ENCODE measurements at places on chromosomes 16 and 17.

DNA sequence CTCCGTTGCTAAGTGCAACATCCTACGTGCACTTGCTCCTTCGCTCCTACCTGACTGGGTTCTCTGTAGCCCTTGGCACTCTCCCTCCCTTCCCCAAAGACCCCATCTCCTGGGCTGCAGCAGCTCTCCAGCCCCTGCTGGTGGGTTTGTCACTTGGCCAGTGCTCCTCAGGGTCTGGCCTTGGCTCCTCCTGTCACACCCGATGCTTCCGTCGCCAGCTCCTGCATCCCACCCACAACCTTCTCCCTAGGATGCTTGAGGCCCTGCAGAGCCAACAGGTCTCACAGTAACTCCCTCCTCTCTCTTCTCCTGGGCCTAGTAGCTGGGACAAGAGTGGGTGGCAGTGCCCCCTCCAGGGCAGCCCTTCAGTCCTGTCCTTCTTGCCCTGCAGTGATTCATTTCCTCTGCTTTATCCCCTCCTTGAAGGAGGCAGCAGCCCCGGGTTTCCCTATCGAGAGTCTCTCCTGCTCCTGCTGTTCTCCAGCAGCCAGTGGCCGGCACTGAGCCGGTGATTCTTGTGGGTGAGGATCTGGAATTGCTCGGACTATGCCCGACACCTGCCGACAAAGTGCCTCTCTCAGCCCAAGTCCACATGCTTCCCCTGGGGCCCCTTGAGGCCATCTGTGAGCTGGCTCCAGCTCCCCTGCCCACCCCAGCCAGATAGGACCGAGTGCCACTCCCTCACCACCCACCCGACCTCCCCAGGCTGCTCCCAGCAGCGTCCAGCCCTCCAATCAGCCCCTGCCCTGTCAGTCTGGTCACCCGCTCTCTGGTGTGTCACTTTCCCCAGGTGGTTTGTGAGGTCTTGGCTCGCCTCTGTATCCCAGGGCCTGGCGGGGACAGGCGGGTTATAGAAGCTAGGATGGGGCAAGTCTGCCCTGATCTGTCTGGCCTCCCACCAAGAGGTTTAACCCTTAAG lies 3.8 kb downstream of the LITAFD start:
- no peak for DNase-seq

GRCh38 chr16:79601931-79602627 lies 1.5 kb upstream of the MAF start:
- peak; percentile 78 for DNase-seq

- DNase-seq = no peak
Observed at GRCh38 chr17:10318535-10318934, 54.3 kb downstream of the MYH13 start.

DNA sequence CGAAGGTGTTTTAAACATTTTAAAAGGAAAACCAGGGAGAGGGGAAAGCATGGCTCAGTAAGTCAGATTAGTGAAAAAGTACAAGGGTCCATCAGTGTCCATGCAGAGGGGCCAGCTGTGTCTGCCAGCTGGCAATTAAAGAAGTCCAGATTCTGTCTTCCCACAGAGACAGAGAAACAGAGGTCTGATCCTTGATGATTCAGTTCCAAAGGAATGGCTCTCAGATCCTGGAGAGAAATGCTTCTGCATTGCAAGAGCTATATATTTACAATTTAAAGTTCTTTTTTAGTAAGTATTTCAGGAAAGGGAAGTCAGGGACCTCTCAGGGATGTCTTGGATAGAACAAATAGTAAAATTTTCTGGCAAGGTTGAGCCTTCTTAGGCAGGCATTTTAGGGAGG lies 56.2 kb downstream of the HSD17B2 start:
- DNase-seq = no peak

- no peak for DNase-seq
Observed at GRCh38 chr16:89596957-89597649, 16.3 kb upstream of the DPEP1 start.

GRCh38 chr17:44112284-44113280 lies 10.9 kb downstream of the HDAC5 start:
- DNase-seq = no peak

GRCh38 chr17:42989141-42989540 lies 8.8 kb downstream of the RUNDC1 start:
- no peak for DNase-seq

DNA sequence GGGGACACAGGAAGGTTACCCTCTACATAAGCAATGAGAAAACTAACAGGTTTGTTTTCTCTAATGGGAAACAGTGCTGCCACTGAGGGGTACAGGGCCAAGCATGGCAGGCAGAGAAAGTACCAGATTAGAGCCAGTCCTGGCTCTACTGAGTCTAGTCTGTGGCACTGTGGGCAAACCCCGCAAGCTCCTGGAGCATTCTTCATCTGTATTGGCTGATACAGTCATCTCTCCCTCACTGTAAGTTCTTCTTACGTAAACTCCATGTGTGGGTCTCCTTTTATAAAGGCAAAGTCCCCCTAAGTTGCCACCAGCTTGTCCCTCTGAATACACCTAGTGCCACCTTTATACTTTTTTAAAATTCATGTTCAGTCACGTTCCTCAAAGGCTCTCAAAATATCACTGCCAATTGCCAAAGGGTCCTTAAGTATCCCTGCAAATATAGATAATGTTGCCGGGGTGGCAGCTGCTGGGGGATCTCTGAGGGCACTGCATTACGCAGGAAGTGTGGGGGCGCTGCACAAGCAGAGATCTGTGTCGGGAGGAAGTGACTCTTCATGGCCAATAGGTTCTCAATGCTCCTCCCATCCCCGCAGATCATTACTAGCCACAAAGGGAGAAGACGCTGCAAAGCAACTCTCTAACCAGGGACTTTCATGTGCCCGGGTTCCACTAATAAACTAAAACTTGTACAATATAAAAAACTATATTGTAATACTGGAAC lies 18.8 kb downstream of the XPO6 start:
- DNase-seq = peak; percentile 66

DNA sequence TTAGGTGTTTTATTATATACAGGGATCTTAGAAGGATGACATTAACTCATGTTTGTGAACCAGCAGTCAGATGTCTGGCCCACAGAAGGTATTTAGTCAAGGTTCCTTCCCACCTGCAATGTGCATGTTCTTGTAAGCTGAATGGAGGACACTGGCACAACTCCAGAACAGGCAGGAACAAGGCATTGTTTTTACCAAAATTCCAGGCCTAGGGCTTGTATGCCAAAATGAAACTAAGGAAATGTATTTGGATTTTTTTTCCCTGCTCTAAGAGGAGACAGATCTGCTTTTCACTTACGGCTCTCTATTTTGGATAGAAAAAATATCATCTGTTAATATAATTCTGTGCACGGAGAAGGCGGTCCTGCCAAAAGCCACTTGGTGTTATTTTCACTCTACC lies 312.5 kb downstream of the GRIN2A start:
- DNase-seq = no peak

DNA sequence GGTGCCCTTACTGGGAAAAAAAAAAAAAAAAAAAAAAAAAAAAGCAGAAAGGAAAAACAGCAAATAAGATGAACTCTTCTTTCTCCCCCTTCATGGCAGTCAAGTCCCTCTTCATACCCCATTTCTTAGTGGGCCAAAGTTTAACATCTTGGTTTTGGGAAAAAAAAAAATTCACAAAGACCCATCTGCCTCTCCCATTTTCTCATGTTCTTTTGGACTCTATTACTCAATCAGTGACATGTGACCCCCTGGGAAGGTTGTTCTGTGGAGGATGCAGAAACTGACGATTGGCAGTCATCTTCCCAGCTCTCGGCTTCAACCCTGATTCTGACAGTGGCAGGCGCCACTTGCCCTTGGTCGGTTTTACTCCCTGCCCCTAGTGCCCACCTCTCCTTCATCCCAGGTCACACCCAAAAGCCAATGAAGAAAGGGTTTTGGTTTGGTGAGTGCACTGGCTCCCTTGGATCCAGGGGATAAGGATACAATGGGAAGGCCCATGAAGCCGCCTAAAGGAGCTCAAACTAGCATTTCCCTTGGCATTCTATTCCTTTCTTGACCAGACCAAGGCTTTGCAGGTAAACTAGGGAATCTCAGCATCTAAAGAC lies 60.7 kb upstream of the TBX2 start:
- no peak for DNase-seq

- no peak for DNase-seq
Observed at GRCh38 chr17:10105513-10106001, 92.8 kb downstream of the GAS7 start.

DNA sequence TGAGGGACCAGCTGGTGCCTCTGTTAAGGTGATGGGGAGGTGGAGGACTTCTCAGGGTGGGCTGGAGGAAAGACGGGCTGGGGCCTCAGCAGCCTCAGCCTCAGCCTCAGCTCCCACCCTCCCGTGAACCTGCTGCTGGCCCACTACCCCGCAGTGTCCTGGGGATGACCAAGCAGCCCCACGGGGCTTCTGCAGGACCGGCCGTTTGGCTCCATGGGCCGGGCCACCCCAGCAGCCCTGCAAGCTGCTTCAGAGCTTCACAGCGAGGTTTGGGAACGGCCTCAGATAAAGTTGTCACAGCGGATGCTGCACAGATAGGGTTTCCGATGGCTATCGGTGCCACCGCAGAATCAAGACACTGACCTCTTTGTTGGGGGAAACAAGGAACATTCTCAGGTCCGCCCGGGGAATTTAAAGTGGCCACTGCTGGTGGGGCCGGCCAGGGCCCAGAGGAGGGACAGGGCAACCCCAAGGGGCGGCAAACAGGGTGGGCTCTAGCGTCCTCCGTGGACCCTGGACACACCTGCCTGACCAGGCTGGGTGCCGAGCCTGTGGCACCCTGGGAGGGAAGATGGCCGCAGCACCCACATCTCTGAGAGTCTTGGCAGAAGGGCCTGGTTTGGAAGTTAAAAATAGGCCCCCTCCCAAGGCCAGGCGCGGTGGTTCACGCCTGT lies 47.8 kb upstream of the ZC3H18 start:
- no peak for DNase-seq

DNA sequence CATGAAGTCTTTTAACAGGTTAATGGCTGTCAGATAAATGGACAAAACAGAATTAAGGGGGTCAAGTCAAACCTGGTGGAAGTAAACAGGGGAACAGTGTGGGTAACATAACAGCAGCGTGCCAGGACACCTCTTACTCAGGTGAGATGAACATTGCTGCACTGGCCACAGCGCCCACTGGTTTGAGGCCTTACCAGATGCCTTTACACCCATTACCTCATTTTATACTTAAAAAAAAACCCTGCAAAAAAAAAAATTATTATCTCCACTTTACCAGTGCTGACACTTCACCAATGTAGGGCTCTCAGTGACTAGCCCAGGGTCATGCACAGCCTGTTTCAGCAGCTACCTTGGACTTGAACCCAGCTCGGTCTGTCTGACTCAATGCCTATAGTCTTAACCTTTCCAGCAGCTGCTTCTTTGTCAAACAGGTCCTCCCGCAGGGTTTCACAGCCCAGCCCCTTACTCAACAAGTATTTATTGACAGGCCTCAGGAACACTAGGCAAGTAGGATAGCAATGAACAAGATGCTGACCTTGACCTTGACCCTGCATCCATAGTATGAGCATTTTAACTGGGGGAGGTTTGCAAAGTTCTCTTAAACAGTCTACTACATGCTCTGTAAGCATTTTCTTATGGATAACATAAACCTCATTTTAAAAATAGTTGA lies 30.2 kb downstream of the CMTM3 start:
- DNase-seq = no peak

GRCh38 chr17:72379516-72379915 lies 258.7 kb downstream of the SOX9 start:
- no peak for DNase-seq

DNA sequence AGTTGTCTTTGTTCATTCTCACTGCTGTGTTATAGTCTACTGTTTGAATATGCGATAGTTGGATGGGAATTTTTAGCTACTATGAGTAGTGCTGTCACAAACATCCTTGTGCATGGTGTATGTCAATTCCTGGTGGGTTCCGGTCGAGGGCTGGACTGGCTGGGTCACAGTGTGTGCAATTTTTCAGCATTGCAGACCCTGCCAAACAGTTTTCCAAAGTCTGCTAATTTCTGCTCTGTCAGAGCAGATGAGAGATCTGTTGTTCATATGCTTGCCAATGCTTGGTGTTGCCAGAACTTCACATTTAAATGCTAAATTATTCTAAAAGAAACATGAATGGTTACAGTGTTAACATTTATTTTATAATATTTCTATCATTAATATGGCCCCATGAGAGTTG lies 3.6 kb upstream of the C16orf96 start:
- DNase-seq = no peak

- DNase-seq = no peak
Observed at GRCh38 chr17:49388692-49389513, 25.8 kb downstream of the PHB1 start.

GRCh38 chr17:6706499-6706898 lies 6.7 kb downstream of the SLC13A5 start:
- DNase-seq = no peak

DNA sequence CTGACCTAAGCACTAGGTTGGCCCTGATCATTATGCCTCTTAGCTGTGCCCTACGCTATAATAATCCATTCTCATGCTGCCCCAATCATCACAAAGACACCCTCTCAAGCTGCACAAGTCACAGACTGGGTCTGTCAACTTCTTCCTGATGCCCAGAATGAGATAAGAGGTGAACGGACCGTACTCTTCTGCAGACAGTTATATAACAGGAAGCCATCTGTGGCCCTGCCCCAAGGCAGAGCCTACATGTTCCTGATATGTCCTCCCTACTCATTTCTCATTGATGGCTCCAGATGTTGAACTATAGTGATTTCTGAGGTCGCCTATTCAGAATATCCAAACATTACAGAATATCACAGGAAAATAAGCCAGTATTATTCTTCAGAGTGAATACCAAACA lies 471.6 kb upstream of the ERCC4 start:
- no peak for DNase-seq

DNA sequence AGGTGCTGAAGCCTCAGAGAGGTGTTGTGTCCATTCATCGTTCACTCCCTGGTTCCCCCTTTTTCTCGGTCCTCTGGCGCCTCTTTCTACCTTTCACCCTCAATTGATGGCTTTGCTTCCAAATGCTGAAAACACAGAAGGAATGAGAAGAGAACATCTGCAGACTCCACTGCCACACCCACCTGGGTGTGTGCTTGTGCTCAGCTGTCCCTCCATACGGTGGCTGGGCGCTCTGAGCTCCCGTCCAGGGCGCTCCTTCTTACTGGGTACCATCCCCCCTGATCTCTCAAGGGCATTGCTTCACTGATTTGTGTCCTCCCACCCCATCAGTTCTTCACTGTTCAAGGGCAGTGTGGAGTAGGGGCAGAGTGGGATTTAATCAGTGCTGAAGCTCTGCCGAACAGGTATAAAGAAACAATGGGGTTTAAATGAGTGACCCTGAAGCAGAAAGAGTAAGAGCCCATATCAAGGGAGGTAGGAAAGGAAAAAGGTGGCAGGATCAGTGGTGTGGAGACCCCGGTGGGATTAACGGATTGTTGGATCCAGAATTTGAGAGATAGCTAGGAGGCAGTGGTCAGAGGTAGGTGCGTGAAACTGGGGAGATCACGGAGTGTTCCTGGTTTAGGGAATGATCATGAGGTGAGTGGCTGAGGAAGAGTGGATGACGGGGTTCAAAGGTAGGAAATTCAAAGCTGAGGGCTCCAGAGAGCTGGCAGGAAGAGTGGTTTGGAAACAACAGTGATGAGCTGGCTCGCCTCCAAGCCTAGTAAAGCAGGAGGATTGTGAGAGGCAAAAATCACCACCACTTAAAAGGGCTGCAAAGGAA lies 40.8 kb downstream of the MRTFB start:
- DNase-seq = no peak
